Stimulated activated CD4-positive, alpha-beta T cell treated with anti-CD3 and anti-CD28 coated beads, Interleukin-12 subunit alpha, Interleukin-12 subunit beta, amount 100 ng/mL, for 48 hours (primary cell): ENCODE measurements at places on chromosomes 1 and 21.

GRCh38 chr1:181314959-181315358, 168.4 kb upstream of the CACNA1E start:
- DNase-seq = no peak

DNA sequence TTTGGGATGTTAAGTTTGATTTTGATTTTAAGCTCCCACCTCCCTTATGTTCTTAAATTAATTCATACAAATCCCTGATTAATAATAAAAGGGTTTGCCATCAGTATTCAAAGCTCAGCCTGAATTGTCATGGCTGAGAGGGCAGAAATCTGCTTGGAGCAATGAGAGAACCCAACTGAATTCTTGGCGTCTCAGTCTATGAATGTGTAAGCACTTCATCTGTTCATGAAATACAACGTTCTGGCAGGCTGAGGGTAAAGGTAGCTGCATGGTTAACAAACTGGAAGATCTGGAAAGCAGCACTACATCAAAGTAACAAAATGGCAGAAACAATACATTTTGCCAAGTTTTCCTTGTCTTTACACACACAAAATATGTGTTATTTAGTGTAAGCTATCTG, 95.3 kb downstream of the ACBD6 start:
- no peak for DNase-seq

- no peak for DNase-seq
Observed at GRCh38 chr21:41660748-41661147, 106.1 kb downstream of the RIPK4 start.

GRCh38 chr1:203652724-203653461, 26.3 kb downstream of the ATP2B4 start:
- DNase-seq = no peak

DNA sequence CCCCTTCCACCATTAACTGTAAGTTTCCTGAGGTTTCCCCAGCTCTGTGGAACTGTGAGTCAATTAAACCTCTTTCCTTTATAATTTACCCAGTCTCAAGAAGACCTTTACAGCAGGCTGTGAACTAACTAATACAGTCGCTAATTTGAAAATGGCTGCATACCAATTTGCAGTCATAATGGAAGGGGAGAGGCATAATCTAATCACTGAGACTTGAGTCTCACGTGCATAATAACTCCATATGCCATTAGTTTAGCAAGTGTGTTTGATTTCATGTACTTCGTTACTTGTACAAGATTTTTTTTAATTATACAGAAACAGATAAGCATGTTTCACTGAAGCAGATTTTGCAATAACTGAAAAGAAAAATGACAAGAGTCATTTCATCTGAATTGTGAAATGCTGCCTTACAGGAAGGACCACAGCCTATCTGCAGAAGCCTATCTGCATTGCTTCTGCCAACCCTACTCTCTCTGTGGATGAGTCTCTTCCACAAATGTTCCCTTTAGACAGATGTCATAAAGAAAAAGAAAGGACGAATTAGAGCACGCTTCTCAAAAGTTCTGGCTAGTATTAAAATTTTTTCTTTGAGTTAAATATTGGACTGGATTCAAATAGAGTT, 99.1 kb downstream of the PTGER3 start:
- no peak for DNase-seq

DNA sequence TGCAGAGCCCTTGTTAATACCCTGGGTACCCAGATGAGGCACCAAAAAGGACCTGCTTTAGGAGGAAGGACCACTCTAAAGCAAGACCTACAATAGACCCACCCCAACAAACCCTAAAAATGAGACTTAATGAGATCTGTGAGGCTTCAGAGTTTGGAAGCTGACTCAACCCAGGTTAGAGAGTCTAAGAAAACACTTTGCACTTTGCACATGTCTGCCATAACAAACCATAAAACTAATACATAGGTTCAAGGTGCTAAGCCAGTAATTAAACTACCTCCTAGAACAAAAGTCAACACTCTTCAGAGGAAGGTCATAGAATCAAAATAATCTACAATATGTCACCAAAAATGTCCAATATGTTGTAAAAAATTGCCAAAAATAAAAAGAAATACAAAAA, 124.7 kb upstream of the C1orf21 start:
- DNase-seq = no peak

- DNase-seq = no peak
Observed at GRCh38 chr1:205930799-205931281, 12.4 kb downstream of the SLC26A9 start.

DNA sequence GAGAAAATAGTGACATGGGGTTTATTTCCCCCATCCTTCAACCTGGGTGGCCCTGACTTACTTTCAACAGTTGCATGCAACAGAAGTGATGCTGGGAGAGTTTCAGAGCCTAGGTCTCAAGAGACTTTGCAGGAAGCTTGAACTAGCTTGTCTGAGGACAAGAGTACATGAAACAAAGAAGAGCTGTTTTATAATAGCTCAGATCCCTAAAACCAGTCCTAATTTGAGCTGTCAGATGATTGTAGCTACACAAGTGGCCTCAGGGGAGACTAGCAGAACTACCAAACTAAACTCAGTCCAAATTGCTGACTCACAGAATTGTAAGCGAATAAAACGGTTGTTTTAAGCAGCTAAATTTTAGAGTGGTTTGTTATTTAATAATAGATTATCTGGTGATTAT, 17.1 kb downstream of the RC3H1 start:
- DNase-seq = no peak

GRCh38 chr1:168454211-168454815, 89.5 kb downstream of the XCL2 start:
- no peak for DNase-seq

DNA sequence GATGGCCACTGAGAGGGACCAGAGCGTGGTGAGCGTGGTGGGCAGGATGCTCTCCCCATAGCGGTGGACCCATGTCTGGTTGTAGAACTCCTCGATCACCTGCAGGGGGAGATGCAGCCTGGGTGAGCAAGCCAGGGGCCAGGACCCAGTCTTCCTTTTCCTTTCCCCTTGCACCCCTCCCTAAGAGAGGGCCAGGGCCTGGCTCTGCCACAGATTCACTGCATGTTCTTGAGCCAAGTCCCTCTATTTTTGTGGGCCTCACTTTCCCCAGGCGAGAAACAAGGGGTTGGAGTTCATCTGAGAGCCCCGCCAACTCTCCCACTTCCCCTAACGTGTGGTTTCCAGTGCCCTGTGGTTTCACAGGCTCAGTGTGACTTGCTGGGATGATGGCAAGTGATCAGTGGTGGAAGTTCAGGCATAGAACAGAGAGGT, 27.5 kb downstream of the SLC2A1 start:
- no peak for DNase-seq

DNA sequence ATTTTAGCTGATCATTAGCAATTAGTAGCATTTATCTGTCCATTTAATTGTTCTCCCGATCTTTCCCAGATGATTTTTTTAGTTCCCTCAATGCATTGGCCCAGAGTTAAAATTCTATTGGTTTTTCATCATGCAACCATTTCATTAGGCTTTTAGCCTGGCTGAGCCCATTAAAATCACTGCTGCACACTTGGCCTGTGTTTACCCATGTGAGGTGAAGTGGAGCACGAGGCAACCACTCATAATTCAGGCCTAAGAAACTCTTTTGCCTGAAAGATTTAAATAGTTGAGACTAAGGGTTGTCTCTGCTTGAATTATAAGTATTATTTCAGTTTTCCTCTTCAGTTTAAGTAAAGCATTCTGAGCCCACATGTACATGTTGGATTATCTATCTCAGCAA, 889.0 kb upstream of the ADGRL4 start:
- no peak for DNase-seq

DNA sequence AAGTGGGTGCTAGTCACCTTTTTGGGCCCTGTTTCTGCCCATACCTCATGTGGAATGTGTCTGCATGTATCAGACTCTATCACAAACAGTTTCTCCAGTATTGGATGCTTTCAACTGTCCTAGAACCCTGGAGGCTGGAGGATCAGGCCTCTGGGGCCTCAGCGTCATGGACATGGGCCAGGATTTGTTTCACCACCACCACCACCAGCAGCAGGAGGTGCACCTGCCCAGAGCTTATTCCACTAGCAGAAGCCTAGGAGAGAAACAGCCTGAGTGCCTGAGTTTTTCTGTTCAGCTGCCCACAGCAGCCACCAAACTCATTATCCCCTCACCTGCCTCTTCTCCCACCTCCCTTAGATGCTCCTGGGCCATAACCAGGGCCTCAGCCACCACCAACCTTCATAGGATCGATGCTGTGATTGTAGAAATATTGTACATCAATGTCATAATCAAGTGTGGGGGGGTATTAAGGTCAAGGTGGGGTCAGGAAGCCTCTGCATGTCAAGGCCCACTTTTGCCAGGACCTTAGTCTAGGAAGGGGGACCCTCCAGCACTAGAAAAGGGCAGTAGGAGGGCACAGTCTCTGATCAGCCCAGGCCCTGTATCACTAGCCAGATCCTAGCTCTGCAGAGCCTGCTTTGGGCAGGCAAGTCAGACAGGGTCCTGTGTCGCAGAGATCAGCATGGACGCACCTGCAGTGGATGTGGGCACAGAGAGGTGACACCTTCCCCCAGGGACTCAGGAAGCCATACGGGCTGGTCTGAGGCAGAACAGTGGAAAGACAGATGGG, 9.3 kb downstream of the DMAP1 start:
- DNase-seq = no peak
